ENCODE measurements at places on chromosomes 2 and 18.

GRCh38 chr2:18889565-18890332, 300.4 kb upstream of the NT5C1B start:
- no peak for DNase-seq

DNA sequence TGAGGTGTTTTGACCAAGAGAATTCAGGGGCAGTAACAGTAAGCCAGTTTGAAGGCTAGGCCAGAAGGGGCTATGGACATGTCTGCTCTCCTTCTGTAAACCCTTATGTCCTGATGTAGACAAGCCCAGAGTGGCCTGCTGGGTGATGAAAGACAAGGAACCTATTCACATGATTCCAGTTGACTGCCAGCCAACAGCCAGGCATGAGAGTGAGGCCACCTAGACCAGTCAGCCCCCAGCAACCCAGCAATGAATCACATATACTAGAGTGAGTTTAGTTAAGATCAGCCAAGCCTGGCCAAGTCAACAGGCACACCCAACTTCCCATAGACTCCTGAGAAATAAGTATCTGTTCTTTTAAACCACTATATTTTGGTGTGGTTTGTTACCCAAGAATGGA, 1889.7 kb upstream of the CELF4 start:
- DNase-seq: no peak

DNA sequence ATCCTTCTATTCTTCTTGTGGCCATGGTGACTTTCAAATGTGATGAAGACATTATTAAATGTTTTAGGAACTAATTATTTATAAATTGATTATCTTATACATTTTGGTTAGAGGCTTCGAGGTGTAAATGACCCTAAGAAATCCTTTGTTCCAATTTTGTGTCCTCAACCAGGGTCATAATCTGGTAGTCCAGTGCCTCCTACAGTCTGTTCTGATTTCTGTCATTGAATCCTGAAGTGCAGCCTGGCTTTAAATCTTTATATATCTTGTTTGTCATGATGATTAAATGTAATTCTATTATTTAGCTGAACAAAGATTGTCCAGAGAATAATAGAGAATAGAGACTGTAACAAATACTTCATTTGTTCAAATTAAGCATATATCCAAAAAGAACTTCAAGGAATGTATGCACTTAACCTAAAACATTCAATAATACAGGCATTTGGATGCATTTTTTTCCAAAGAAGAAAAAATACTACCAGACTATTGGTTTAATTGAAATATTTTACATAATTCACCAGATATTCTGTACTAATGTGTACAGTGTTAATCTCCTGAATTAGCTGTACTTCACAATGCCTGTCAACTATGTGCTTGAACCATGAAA, 89.8 kb downstream of the PRPF40A start:
- no peak for DNase-seq

DNA sequence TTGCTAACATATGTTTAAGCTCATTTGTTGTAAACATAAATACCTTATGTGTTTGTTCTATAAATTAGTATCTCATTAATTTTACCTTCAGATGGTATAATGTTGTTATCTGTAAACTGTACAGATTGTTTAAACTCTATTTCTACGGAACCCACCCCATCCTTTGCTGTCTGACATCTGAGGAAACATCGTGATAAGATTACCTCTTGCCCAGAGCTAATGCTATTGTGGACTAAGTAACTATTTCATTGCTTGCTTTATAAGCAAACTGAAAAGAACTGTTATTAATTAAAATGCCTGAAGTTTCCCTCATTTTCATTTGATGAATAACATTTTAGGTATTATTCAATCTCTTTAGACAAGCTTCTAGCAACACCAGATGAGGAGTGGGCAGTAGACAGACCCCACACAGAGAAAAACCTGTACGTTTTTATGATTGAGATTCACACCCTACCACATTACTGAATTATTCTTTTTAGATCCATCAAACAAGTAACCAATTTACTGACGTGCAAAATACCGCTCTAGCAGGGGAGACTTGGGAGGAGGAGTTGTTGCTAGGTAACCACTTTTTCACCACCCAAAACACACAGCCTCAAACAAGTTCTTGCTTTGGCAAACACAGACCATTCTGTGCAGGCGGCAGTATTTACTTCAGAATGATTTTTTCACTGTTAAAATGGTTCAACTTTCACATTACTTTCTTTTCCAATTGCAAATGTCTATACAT, 1.9 kb upstream of the SYT4 start:
- peak; percentile 74 for DNase-seq

DNA sequence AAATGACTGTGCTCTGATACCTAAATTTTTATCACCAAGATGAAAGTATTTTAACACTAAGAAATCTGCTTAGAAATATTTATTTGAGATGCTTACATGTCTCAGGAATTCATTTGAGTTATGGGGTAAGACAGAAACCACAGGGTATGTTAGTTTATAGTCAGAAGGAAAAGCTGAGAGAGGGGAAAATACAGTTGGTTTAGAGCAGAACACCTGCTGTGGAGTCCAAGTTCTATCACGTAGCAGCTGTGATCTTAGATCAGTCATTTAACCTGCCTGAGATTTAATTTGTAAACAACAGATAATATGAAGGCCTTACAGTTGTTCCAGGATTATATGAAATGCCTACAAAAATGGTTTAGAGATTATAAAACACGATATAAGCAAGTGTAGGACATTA, 29.0 kb downstream of the PDE6D start:
- no peak for DNase-seq

DNA sequence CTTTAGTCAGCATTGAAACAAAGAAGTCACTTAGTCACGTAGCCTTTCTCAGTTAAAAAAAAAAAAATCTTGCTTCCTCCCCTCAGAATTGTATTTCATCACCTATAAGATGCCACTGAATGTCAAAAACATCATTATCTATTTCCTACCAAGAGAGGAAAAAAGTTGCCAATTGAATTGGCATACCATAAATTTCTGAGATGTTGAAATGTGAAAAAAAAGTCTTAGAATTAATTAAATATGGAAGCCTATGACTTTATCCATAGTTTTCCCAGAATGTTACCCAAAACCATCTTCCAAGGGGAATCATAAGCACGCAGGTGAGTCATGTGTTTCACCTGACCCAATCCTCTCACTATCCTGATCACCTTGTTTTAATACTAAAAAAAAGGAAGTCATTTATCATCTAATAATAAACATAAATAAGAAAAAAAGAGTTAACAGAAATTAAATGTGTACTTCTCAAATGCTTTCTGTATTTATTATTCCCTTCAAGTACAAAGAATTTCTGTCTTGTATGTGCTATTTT, 205.7 kb downstream of the TCF4 start:
- no peak for DNase-seq

- DNase-seq: no peak
These were observed 320.8 kb downstream of the AFF3 start for GRCh38 chr2:99821572-99821971.

GRCh38 chr2:18399601-18400000, 160.9 kb downstream of the RDH14 start:
- DNase-seq: no peak

DNA sequence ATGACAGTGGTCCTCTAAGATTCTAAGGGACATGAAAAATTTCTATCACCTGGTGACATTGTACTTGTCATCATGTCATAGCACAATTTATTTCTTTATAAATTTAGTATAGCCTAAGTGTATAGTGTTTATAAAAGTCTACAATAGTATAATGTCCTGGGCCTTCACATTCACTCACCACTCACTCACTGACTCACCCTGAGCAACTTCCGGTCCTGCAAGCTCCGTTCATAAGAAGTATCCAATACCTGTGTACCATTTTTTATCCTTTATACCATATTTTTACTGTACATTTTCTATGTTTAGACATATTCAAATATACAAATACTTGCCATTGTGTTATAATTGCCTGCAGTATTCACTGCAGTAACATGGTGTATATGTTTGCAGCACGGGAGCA, 72.8 kb upstream of the DSEL start:
- DNase-seq: no peak

GRCh38 chr2:117958186-117958585, 55.7 kb downstream of the CCDC93 start:
- DNase-seq: no peak

- no peak for DNase-seq
These were observed 53.3 kb upstream of the TTN start for GRCh38 chr2:178860551-178860950.

GRCh38 chr2:239517686-239518085, 116.9 kb upstream of the HDAC4 start:
- no peak for DNase-seq

- no peak for DNase-seq
These were observed 4.2 kb upstream of the PROC start for GRCh38 chr2:127413782-127414637.

DNA sequence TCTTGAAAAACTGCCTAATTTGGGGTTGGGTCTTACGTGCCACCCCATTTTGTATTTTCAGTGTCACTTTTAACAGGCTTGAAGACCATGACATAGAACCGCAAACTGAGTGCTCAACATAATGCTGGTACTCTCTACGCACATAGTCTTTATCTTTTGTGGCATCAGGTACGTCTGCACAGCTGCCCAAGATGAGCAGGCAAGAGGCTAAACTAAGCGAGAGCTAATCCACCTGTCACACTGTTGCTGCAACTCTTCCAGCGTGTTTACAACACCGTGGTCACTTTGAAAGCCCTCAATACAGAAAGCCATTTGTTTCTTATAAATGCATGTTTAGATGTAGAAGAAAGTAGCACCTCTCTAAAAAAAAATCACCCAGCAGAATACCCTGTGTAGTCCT, 270.0 kb upstream of the TCF4 start:
- DNase-seq: no peak

DNA sequence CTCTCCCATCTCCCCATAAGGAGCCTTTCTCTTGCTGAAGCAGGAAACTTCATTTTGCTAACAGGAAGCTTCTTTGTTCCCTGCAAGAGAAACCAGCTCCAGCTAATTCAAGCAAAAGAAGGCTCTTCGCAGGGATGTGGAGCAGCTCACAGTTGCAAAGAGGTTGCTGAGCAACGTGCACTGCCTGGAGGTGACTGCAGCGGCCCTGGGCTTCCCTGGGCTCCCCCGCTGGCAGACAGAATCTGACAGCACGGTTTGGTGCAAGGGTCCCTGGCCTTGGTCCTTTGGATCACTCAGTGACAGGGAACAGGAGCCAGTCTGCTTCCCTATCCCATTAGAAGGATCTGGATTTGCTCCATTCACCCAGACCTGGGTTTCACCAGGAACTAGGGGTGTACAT, 25.8 kb downstream of the GPR55 start:
- DNase-seq: no peak

- peak; percentile 57 for DNase-seq
These were observed 34.4 kb downstream of the CENPO start for GRCh38 chr2:24827321-24828237.

DNA sequence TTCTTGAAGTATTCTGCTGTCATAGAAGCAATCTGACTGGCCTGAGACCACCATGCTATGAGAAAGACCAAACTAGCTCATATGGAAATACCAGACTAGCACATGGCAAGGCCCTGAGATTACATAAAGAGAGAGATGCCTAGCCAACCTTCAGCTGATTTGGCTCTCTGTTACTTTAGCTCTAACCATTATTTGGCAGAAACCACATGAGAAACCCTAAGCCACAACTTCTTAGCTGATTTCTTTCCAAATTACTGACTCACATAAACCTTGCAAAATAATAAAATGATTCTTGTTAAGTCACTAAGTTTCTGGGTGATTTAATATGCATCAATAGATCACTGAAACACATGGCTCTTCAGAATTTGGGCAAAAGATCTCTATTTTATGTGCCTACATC, 295.0 kb upstream of the ZNF521 start:
- DNase-seq: no peak

- DNase-seq: no peak
These were observed 44.1 kb downstream of the TGFA start for GRCh38 chr2:70509565-70509964.

DNA sequence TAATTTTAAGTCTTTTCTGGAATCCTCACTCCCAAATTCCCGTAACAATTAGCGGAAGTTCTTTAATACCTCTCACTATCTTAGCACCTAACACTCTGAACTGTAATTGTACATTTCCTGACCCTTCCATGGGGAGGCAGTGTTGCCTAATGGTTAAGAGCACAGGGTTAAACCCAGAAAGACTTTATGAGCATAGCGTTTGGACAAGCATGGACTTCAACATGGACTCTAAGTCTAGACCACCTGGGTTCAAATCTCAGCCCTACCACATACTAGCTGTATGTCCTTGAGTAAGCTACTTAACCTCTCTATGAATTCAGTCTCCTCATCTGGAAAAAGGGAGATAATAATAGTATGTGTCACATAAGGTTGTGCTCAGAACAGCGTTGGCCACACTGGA, 13.0 kb downstream of the ANTXR1 start:
- peak; percentile 19 for DNase-seq

- no peak for DNase-seq
These were observed 60.4 kb downstream of the DLGAP1 start for GRCh38 chr18:4394700-4395099.

DNA sequence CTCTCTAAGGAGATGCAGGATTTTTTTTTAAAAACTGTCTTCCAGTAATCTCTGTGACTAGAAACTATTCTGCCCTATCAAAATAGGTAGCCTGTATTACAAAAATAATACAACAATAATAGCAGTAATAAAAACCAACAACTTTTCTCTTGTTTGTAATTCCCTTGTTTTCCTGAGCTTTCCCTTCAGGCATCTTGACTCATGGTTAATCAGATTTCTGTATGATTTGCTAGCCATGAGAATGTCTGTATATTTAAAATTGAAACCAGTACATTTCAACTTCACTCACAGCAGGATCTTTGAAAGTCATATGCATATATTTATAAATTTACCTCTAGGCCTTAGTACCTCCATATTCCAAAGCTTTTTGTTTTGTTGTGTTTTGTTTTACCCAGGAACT, 38.2 kb downstream of the SLC4A10 start:
- no peak for DNase-seq

DNA sequence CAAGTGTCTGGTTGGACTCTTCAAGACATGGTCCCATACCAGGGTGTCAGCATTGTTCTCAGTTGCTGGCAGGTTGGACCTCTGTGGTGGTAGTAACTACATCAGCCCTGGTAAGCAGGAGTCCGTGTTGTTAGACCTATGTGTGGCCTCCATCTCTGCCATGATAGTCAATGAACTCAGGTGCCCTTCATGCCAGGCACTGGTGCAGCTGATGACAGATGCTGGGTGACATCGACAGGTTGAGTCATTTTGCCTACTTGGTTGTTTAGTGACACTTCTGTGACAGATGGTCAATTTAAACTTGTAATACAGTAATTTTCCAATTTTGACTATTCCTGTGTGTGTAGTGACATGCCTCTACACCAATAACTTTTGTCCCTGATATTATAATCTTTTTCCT, 189.7 kb downstream of the SP3 start:
- no peak for DNase-seq
